T-helper 1 cell (primary cell): ENCODE measurements at places on chromosomes 4 and X.

DNA sequence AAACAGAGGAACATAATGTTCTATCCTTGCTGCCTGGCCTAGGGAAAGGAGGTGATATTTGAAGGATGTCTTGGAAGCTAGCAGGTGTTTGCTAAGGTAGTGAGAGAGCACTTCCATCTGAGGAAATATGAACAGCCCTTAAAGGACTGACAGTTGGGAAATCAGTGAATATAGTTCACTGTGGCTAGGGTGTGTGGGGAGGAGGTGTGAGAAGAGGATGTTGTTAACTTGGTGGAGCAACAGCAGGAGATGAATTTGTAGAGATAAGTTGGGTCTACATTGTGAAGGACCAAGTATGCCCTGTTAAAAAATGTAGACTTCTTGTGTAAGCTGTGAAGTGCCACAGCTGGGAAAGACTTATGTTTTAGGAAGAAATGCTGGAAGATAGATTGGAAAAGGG is 25.5 kb downstream of the TBC1D19 start:
- DNase-seq, result no peak

DNA sequence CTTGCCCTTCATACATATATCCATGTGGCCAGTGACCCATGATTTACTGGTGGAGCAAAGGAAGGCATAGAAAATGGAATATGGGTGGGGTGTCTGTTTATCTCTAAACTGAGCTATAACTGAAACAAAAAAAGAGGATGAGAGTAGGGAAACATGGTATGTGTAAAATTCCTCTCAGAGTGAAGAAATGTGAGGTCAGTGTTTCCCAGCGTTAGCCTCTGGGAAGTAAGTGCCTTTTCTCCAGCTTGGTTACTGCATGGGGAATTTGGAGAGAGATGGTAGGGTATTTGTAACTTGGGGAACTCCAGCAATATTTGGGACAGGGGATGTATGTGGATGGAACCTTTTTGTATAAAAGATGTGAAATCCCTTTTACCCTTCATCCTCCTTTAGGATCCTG is 89.4 kb downstream of the AFF1 start:
- no peak for DNase-seq

DNA sequence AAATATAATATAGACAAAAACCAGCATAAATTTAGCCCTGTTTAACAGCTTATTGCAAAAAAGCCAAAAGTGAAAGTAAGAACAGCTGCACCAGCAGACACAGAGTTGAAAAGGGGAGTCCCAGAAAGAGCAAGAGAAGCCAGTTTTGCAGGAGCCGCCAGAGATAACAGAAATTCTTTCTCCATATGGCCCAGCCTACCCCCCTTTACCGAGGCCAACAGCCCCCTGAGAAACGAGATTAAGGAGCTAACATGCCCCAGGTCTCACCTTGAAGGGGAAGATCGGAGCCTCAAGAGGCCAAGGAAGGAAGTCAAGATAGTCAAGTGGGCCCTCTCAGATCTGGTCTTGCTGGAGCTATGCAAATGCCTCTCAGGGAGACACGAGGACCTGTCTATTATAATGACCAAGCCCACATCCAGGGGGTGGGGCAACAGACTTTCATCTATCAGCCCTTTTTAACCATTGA is 4.8 kb downstream of the ACOX3 start:
- DNase-seq, result peak; percentile 60

GRCh38 chr4:7947927-7948326 is 8.3 kb upstream of the AFAP1 start:
- no peak for DNase-seq

GRCh38 chr4:163866728-163867315 is 372.3 kb downstream of the TMA16 start:
- DNase-seq, result no peak
